ENCODE measurements at places on chromosomes 13 and 19.

- no peak for DNase-seq
Observed at GRCh38 chr19:6713773-6714692, 6.4 kb downstream of the C3 start.

- DNase-seq, result no peak
Observed at GRCh38 chr13:43195551-43195950, 172.2 kb downstream of the DNAJC15 start.

DNA sequence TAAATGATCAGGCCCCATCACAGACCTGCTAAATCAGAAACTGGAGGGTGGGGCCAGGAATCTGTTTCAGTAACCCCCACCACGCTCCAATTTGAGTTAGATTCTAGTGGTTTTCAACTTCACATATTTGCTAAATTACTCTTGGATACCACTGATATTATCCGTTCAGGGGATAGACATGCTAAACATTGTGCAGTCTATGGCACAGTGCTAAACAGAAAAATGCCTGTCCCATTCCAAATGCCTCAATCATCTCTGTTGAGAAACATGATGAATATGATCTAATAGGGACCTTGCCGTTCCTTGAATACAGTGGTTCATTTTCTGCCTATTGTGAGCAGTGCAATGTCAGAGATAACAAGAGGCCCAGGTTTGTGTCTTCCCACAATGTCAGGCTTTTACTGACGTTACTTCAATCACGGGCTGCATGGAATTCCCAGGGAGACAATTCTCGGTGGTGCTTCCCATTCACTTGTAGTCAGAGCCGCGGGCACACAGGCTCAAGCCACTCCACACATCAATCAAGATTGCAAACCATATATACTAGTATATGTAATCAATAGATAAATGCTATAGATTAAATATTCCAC is 52.7 kb downstream of the MYO16 start:
- no peak for DNase-seq

DNA sequence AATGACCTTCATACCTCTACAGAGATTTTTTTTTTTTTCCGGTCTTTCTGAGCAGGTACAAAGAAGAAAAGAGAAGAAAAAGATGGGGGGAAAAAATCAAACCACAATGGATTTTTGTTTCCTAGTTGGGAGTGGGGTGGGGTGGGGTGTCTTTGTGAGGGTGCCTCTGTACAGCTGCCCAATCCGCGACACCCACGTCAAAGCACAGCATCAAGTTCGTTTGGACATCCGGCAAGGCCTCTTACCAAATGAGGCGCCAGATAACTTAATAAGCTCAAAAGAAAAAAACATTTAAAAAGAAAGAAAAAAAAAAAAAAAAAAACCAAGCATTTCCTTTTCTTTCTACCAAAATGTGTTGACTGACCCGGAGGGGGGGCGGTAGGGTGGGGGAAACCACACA is 70.3 kb upstream of the NFIC start:
- no peak for DNase-seq

- no peak for DNase-seq
Observed at GRCh38 chr13:102907016-102907756, 61.4 kb downstream of the ERCC5 start.

- DNase-seq, result no peak
Observed at GRCh38 chr19:33634361-33635091, 12.8 kb downstream of the CHST8 start.
